ENCODE measurements at places on chromosomes 16 and 17. TPM values are rescaled to one million over a fixed set of nuclear protein-coding genes. Genes with fewer than 3 reads are reported as not detected.

GRCh38 chr16:17338244-17338643 is 132.5 kb downstream of the XYLT1 start:
- H3K36me3 ChIP-seq, result no peaks in the 10 kb centered on the region
- peaks cover 31% of the 10 kb centered on the region for H3K4me1 ChIP-seq
- DNase-seq, result no peak
- no peaks in the 10 kb centered on the region for H3K27me3 ChIP-seq
- H3K4me3 ChIP-seq, result no peak overlapping the region

GRCh38 chr17:40888196-40888720 is 3.2 kb upstream of the KRT20 start:
- peaks cover 18% of the 10 kb centered on the region for H3K27me3 ChIP-seq
- no peak overlapping the region for H3K4me3 ChIP-seq
- H3K36me3 ChIP-seq, result no peaks in the 10 kb centered on the region
- no peak overlapping the region for H3K27ac ChIP-seq
- H3K4me1 ChIP-seq, result no peaks in the 10 kb centered on the region
- DNase-seq, result no peak

The PIMREG gene
- total RNA-seq, result not detected

GRCh38 chr16:89256651-89257254 is 39.2 kb downstream of the ZNF778 start:
- peaks cover 7% of the 10 kb centered on the region for H3K27me3 ChIP-seq
- H3K27ac ChIP-seq, result no peak overlapping the region
- H3K4me3 ChIP-seq, result no peak overlapping the region
- DNase-seq, result peak; percentile 65

GRCh38 chr17:58531661-58532554 is 17.5 kb upstream of the MTMR4 start:
- H3K27ac ChIP-seq, result no peak overlapping the region
- no peak overlapping the region for H3K4me3 ChIP-seq
- peak; percentile 63 for DNase-seq
- H3K4me1 ChIP-seq, result peaks cover 11% of the 10 kb centered on the region
- H3K27me3 ChIP-seq, result no peaks in the 10 kb centered on the region
- no peaks in the 10 kb centered on the region for H3K36me3 ChIP-seq

DNA sequence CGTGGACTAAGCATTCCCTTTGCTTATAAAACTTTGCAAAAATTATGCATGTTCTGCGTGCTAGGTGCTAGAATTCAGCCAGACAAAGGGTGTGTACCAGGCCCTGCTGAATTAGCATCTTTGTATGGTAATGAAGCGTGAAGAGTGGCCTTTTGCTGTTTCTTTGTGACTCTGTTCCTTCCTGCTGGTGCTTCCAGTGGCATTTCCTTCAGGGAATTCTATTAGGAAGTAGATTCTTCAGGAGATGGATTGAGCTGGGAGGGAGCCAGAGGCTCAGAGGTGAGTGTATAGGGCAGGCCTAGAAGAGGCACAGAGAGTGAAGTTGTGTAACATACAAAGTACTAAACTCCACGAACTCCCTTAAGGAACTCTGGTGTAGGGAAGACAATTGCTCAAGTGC is 73.9 kb upstream of the ASIC2 start:
- H3K27ac ChIP-seq, result no peak overlapping the region
- H3K36me3 ChIP-seq, result no peaks in the 10 kb centered on the region
- no peaks in the 10 kb centered on the region for H3K4me1 ChIP-seq
- no peak for DNase-seq
- H3K27me3 ChIP-seq, result no peaks in the 10 kb centered on the region

DNA sequence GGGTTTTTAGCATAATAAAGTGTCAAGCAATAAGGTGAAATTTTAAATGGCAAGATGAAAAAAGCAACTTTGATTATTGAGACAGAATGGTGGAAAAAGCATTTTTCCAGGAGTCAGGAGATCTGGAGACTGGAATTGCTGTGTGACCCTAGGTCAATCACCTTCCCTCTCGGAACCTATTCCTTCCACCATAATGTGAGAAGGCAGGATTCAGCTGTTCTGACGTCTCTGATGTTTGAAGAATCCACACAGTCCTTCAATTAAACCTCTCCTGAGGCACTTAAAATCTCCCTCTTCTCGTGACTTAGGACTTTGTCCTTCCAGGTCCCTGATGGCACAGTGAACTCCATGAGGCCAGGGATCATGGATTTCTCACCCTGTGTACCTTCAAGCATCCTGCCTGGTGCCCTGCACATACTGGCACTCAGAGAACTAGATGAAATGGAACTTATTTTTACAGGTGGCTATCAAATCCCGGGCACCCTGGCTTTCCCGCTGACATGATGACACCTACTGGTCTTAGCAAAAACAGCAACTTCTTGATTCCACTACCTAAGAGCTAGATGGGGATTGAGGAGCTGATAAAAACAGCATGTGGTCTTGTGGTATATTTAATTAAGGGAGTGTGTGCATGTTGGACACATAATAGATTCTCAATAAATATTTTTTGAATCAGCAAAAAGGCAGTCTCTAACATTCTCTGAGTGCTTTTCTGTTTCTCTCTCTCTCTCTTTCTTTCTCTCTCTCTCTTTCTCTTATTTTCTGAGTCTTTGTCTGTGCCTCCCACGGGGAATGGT is 2.3 kb upstream of the CCDC182 start:
- no peaks in the 10 kb centered on the region for H3K36me3 ChIP-seq
- no peak overlapping the region for H3K4me3 ChIP-seq
- peak; percentile 45 for DNase-seq
- H3K27ac ChIP-seq, result no peak overlapping the region
- no peaks in the 10 kb centered on the region for H3K27me3 ChIP-seq

GRCh38 chr17:77861981-77862645 is 96.4 kb upstream of the TNRC6C start:
- H3K27me3 ChIP-seq, result no peaks in the 10 kb centered on the region
- no peak overlapping the region for H3K27ac ChIP-seq
- no peaks in the 10 kb centered on the region for H3K36me3 ChIP-seq
- peaks cover 3% of the 10 kb centered on the region for H3K4me1 ChIP-seq

GRCh38 chr17:43454868-43455267 is 28.9 kb upstream of the DHX8 start:
- DNase-seq, result no peak
- H3K36me3 ChIP-seq, result no peaks in the 10 kb centered on the region
- H3K4me3 ChIP-seq, result no peak overlapping the region
- H3K27me3 ChIP-seq, result no peaks in the 10 kb centered on the region
- no peaks in the 10 kb centered on the region for H3K4me1 ChIP-seq
- H3K27ac ChIP-seq, result no peak overlapping the region

The MAPT gene
- total RNA-seq, result 1.9 TPM

The GNGT2 gene
- total RNA-seq, result 2.9 TPM

All from CD4-positive, alpha-beta memory T cell (primary cell).